ENCODE measurements at places on chromosomes 5 and 9. TPM values are rescaled to one million over a fixed set of nuclear protein-coding genes. Genes with fewer than 3 reads are reported as not detected.
A peak's percentile ranks its signal among the peaks of the same experiment; 100 is the strongest.

DNA sequence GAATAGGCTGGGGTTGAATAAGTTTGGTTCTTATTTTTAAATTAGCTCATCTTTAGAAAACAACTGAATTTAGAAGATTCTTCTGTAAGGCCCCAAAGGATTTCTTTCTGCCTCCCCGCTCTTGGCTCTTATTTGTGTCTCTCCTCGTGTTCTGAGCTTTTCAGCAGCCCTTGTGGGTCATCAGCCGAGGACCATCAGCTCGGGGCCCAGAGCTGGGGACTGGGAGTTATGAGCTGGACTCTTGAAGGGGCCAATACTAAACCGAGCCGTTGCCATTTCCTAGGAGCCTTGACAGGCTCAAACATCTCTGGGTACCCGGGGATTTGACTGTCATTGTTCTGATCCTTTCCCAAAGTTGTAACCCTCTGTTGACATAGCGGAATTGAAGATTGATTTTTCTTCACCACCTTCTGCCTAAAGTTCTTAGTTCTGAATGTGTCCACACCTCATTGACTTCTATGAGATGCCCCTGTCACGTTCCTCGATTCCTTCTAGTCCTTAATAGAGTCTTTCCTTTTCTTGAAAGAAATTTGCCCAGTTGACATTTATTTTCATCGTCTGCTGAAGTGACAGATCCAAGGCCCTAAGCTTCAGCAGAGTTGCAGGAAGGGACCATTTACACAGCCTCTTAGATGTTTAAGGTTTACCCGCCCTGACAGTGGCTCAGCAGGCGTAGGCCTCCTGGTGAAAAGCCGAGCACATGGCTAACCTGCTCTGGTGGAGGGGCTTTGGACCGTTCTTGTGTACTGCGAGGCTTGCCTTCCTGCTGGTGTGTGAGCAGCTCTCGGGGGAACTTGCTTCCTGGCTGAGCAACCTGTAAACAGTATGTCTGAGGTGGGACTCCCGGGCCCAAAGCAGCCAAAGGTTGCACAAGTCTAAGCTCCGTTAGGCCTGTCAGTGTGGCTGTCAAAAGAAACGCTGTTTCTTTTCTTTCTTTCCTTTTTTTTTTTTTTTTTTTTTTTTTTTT, 24.0 kb downstream of the ABL1 start:
- DNase-seq = no peak

DNA sequence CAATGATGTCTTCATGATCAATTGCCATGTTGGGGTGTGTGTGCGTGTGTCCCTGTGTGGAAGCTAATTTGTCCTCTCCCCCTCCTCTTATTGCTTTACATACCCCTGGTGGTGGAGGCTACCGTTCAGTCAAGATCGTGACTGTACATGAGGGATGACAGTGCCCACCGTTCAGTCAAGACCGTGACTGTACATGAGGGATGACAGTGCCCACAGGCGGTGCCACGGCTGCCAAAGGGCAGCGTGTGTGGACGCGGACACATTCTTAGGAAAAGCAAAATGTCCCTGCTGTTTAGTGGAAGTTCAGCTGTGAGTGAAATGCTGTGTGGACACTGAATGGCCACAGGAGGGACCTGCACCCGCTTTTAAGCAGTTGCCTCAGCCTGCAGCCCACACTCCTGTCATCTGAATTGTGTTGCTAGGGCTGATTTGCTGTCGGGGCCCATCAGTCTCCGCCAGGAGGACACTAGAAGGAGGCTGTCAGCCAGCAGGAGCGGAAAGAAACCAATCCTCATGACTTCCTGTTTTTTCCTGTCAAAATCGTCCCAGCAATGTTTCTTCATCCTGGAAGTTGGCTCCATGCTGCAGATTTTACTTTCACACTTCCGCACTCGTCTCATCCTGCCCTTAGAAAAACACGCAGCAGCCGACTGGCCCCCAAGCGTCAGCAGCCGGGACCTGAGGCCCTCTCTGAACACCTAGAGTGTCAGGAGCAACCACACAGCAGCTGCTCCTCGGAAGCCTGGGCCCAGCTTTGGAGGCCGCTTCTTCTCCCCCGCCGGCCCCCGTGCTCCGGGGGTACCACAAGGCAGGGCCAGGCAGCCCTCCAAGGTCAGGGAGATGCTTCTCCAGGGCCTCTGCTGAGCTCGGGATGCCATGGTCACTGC, 9.1 kb downstream of the OR2V1 start:
- DNase-seq = no peak

DNA sequence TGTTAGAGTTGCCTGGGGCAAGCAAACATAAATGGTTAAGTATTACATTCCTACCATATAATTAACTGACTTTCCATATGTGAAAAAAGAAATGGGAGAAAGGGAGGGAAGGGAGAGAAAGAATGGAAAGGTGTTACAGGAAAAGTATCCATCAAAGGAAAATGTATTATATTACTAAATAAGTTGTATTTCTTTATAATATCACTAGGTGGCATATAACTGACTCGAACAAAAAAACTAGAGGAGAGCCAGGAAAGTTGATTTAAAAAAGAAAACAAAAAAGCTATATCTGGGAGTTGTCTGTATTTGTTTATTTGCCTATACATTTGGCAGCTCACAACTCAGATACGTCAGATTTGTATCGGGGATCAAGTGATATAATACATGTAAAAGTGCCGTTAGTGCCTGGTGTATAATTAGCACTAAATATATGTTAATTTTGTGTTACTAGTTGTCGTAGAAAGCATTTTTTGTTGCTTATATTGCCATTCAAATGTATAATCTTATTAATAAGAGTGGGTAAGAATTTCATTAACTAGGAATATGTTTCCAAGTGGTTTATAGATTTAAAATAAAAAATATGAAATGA, 59.6 kb upstream of the ADAMTS19 start:
- DNase-seq = no peak

DNA sequence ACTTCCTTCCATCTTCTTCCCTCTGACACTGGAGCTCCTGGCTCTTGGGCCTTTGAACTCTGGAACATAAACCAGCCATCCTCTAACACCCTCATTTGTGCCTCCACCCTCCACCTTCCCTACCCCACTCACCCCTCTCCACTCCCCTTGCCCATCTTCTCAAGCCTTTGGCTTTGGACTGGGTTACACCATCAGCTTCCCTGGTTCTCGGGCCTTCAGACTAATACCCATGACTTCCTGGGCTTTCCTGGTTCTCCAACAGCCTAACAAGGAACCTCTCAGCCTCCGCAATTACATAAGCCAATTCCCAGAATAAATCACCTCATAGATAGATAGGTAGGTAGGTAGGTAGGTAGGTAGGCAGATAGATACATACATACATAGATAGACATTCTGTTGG, 67.1 kb downstream of the FREM1 start:
- DNase-seq = no peak

Gene PCA3
- not detected for total RNA-seq

Gene TBC1D13
- 17.7 TPM for total RNA-seq

GRCh38 chr5:118529361-118530144, 458.8 kb downstream of the DTWD2 start:
- DNase-seq = no peak

DNA sequence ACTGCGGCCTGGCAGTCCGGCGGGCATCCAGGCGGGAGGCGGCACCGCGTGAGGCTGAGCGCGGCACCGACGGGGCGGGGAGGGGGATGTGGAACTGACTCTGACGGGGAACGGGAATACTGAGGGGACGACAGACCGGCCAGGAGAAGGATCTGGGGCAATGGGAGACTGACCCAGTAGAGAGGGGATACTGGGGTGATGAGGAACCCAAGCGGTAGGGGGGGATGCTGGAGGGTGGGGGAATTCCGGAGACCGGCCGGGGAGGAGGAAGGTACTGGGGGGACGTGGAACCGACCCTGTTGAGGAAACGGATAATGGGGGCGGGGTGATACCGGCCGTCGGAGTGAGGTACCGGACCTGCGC, 423 bp downstream of the IPPK start:
- DNase-seq = peak; percentile 34

- no peak for DNase-seq
Measured at GRCh38 chr9:2610985-2611384, 10.6 kb upstream of the VLDLR start.

DNA sequence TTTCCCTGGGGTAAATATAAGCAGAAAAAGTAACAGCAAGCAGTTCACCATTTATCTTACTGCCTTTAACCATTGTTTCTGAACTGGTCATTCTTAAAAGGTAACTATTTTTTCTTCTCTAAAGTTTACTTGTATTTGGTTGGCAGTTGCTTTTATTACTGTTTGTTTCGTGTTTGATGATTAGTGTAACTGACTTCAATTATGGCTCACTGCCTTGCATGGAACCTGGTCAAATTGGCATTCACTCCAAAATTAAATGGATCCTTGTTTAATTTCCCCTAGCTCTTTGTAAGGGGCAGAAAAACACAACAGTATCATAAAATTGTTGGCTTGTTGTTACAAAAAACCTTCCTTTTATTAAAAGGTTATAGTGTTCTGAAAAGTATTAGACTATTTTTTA, 1723.9 kb upstream of the CDH6 start:
- no peak for DNase-seq

GRCh38 chr5:72223371-72223770, 96.7 kb downstream of the MRPS27 start:
- DNase-seq = no peak

GRCh38 chr9:124273427-124274160, 15.8 kb downstream of the NEK6 start:
- no peak for DNase-seq
